ENCODE measurements at places on chromosomes 7 and 10.
A peak's percentile ranks its signal among the peaks of the same experiment; 100 is the strongest.

- DNase-seq, result no peak
Observed at GRCh38 chr10:63396133-63396761, 69.5 kb downstream of the JMJD1C start.

- DNase-seq, result no peak
Observed at GRCh38 chr10:95443636-95444035, 117.5 kb downstream of the SORBS1 start.

DNA sequence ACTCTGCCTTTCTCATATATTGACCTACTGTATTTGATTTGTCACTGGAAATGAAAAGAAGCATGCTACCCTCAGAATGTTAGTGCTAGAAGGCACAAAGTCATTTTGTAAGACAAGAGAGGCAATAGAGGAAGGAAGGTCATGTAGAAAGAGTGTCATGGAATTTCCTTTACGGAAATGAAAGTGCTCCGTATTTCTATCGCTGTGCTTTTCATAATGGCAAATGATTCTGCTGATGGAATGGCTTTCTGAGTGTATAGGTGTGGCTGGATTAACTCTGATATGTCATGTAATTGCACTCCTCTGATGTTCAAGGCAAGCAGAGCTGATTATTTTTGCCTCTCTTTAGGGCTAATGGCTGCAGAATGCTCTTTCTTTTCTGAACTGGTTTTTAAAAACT is 15.5 kb upstream of the STEAP4 start:
- DNase-seq, result no peak

DNA sequence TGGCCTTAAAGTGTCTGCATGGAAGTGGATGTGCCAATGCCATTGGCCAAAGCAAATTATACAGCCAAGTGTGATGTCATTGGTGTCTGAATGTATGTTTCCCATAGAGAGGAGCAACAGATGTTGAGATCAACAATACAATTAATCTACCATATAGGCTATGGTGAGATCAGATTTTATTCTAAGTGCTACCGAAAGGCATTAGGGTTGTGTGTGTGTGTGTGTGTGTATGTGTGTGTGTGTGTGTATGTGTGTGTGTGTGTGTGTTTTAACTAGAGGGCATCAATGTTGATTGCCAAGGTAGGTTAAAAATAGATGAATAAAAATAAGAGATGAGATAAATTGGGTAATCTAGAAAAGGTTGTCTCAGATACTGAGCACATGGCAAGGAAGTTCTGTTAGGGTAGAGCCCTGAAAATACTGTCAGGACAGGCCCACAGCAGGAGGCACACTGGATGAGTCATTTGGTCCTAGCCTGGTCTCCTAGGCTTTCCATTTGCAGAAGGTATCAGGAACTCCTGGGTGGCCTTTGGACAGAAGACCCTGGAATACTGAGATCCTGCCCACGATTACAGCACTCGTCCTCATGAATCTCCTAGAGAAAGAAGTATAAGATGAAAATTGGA is 446.0 kb upstream of the PODXL start:
- DNase-seq, result no peak

GRCh38 chr10:5752301-5752871 is 60.8 kb downstream of the GDI2 start:
- DNase-seq, result no peak

DNA sequence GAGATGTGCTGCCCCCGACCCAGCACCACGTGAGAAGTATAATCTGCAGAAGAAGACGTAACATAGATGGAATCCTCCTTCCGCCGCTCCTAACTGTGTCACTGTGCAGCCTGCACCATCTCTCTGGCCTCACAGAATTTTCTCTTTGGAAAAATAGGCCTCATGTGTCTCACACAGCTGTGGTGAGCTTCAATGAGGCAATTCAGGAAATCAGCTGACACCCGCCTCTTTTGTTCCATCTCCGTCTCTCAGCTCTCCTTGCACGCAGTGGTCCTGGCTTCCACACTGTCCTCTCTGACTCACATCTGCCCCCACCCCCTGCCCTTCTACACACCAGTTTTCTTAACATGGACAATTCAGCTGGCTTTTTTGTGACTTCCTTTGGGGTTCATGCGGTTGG is 7.2 kb downstream of the C10orf90 start:
- DNase-seq, result no peak

DNA sequence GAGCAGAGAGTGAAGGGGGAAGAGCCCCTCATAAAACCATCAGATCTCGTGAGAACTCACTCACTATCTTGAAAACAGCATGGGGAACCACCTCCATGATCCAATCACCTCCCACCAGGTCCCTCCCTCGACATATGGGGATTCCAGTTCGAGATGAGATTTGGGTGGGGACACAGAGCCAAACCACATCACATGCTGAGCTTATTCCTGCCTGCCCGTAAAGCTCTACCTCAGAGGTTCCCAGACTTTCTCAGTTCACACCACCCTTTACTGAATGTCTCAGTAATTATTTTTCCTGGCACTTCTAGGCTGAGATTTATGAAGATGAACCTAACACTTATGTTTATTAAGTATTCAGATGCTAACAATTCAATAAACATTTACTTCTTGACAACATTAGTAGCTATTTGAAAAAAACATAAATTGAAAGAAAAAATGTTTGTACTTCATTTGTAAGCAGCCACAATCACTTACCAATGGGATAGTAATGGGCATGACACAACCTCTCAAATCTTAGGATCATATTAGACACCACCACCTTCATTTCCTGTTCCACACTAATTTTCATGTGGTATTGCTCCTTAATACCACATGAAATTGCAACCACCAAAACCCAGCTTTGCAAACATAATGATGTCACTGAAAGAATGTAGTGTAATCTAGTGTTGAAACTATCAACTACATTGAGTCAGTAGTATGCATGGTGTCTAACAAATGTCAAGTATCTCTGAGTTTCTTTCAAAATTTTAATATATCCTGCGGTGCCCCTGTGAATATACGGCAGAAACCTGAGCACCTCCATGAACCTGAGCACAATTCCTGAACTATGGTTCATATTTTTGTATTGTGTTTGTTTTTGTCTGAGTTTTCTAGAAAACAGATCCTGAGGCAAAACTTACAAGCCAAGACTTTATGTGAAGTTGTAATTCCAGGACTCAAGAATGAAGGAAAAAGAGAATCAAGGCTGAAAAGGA is 4.5 kb upstream of the DGKI start:
- DNase-seq, result no peak

- DNase-seq, result no peak
Observed at GRCh38 chr7:68800316-68800715, 798.0 kb upstream of the AUTS2 start.

DNA sequence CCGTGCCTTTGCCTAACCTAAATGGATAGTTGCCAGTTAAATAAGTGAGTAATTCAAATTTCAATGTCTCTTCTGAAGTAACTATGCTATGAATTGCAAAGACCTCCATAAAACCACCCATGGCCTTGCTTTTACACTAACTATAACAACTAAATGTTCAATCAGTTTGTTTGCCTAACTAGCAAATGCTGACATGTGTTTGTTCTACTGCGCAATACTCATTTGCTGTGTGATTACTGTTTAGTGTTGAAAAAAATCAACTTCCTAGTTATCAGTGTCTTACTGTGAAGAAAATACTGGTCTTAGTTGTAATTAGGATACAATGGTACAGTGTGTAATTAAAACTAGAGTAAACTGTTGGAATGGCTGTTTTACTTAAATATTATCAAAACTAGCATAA is 47.3 kb upstream of the GATAD1 start:
- DNase-seq, result no peak

DNA sequence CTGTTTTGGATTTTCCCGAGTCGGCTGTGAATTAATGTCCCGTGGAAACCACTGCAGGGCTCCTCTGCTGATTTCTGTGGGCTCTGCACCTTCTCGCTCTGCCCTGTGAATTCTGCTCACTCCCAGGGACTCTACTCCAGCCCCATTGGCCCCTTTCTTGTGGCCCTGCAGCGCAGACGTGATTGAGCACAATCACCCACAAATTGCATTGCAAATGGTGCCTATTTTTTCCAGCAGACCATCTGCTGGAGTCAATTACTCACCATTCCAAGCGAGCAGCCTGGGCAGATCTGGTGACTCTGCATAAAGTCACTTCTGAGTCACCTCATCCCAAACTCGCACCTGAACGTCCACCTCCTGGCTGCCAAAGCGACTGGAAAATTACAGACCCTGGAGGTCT is 235.8 kb downstream of the PAXIP1 start:
- no peak for DNase-seq

DNA sequence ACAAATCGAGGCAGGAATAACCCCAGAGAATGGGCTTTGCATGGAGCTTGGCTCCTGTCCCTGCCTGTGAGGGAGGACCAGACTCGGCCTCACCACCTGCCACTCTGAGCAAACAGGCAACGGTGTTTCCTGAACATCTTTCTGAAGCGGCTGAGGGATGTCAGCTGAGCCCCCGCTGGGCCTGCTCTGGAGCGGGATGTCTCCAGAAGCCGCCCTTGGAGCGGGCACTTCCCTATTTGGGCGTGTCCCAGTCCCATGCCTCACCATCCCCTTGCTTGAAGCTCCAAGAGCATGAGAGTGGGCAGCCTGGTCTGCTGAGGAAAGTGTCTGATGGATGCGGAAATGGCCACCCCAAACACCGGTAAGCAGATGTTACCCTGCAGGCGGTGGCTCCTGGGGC is 10.2 kb downstream of the ALKBH4 start:
- DNase-seq, result no peak

- no peak for DNase-seq
Observed at GRCh38 chr7:142948603-142949002, 9.3 kb downstream of the LLCFC1 start.

DNA sequence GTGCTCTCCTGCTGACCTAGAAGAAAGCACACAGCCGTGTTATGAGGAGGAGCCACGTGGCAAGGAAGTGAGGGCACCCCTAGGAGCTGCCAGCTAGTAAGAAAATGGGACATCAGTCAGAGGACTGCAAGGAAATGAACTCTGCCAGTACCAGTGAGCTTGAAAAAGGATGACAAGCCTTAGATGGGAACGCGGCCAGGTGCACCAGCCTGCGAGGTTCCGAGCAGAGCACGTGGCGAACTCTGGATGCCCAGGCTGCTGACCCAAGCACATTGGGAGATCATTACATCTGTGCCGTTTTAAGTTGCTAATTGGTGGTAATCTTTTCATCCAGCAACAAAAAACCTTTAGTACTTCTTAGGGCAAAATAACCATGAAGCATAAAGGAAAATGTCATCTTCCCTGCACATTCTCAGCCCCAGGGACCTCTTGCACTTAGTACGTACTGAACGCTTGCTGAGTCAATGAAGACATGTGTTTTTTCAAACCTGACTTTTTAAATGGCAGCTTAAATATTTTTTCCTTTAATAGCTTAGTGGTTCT is 69.4 kb downstream of the AMZ1 start:
- DNase-seq, result no peak

GRCh38 chr10:22599048-22599561 is 115.3 kb downstream of the PIP4K2A start:
- no peak for DNase-seq

- no peak for DNase-seq
Observed at GRCh38 chr10:3570855-3571266, 214.1 kb downstream of the KLF6 start.

DNA sequence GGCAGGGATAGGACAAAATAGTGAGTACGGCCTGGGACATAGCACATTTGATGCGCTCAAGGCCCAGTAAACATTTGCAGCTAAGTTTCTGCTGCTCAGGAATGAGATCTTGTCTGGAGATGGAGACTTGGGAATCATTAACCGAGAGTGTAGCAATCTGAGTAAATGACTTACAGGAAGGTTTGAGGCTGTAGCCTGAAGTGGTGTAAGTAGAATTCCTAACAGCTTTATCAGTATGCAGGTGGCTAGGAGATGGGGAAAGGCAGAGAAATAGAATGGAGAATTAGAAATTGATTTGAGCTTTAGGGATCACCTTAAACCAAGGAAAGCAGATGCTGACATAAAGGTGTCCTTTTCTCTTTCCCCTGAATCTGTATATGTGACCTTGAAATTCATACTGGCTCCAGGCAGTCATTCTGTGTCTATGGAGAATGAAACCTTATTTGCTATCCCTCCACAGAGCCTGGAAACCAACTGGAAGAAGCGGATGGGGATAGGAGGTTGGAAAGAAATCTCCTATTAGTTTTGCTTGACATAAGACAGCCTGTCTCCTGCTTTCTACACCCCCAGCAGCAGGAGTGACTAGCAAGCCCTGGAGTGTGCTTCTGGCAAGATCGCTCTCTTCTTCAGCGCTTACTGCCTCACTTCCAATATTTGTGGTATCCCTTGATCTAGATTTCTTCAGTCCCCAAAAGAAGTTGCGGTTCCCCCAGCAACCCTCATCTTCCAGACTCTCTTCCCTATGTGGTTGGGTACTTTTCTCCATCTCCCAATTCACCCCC is 6.4 kb upstream of the PON2 start:
- no peak for DNase-seq

DNA sequence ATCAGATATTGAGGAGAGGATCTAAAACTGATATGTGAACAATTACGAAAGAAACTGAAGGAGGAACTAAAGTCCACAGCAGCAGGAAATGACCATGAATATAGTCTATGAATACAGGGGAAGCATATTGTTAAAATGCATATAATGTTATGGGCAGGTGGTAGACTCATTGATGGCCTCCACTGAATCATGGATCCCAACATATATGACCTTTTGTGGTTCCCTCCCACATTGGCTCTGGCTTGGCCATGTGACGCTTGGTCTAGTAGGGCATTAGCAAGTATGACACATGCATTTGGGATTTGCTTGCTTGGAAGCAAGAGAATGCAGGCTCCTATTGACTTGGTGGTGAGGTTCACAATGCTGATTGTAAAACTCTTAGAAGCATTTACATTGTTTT is 55.2 kb upstream of the RAB18 start:
- no peak for DNase-seq

DNA sequence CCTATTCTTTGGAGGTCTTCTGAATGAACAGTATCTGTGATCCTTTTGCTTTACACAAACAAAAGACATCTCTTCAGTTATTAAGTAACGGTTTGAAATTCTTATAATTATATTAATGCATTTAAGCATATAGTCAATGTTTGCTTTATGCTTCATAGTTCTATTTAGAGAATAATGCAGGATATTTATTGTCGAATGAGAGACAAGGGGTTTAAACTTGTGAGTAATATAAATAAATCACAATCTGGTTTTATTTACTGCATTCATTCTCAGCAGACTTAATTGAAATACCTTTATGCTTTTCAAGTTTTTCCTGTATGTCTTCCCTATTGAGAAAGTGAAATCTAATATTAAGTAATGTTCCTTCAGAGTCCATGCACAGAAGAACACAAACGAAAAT is 149.5 kb upstream of the LRRN3 start:
- no peak for DNase-seq

DNA sequence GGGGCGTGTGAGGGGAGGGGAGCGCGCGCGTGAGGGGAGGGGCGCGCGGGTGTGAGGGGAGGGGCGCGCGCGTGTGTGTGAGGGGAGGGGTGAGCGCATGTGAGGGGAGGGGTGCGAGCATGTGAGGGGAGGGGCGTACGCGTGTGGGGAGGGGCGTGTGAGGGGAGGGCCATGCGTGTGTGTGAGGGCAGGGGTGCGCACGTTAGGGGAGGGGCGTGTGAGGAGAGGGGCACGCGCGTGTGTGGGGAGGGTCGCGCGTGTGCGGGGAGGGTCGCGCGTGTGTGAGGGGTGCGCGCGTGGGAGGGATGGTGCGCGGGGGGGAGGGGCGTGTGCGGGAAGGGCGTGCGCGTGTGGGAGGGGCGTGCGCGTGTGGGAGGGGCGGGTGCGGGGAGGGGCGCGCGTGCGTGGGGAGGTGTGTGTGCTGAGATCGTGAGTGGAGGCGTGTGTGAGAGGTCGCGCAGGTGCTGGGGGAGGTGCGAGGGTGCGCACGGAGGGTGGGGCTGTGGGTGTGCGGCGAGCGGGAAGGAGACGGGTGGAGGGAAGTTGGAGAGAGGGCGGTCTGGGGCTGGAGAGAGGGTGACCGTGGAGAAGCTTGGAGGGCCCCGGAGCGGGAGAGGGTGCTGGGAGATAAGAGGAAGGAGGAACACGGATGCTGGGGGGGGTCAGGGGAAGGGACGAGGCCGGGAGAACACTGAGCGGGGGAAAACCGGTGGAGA is 19.7 kb downstream of the MXI1 start:
- DNase-seq, result peak; percentile 79
